Activated CD4-positive, alpha-beta T cell treated with anti-CD3 and anti-CD28 coated beads for 36 hours (primary cell): ENCODE measurements at places on chromosomes 12 and 14.

GRCh38 chr14:68794130-68794850, 1.4 kb upstream of the ZFP36L1 start:
- no peaks in the 10 kb centered on the region for H3K27me3 ChIP-seq
- peaks cover 44% of the 10 kb centered on the region for H3K4me1 ChIP-seq
- H3K4me3 ChIP-seq: peak overlapping the region; percentile 90
- peak overlapping the region; percentile 100 for H3K27ac ChIP-seq
- peaks cover 43% of the 10 kb centered on the region for H3K36me3 ChIP-seq

DNA sequence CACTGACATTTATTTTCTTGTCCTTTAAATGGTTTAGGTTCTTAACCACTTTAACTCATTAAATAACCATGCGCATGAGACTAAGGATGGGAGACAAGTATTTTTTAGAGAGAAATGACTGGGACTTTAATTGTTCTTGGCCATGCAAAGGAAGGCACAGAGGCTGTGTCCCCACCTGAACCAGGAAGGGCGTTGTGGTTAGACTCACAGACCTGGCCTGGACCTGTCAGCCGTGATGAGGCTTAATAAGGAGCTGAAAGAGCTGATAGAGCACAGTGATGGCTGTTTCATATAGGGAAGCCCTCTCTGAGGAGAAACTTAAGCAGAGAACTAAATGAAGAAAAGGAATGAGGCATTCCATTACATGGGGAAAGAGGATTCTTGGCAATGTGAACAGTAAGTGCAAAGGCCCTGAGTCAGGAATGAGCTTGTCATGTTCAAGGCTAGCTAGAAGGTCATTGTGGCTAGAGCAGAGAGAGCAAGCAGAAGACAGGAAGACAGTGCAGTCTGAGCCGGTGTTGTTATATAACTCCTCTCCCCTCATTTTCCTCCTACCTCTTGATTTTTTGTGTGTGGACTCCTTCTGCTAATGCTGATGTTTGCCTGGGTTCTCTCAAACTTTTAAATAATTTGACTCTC, 74.4 kb upstream of the ANO4 start:
- no peaks in the 10 kb centered on the region for H3K4me1 ChIP-seq
- no peak overlapping the region for H3K27ac ChIP-seq

- H3K27ac ChIP-seq: no peak within 1 kb of the TSS
- peaks cover 3% of the 10 kb centered on the region for H3K4me1 ChIP-seq
- peaks cover 48% of the 10 kb centered on the region for H3K27me3 ChIP-seq
- peak; percentile 37 for DNase-seq
Observed at GRCh38 chr12:108129017-108129812, at the start of gene WSCD2. WSCD2 (plus strand) TSS chr12:108129288; CDS start chr12:108195833, 66,545 bp downstream.

DNA sequence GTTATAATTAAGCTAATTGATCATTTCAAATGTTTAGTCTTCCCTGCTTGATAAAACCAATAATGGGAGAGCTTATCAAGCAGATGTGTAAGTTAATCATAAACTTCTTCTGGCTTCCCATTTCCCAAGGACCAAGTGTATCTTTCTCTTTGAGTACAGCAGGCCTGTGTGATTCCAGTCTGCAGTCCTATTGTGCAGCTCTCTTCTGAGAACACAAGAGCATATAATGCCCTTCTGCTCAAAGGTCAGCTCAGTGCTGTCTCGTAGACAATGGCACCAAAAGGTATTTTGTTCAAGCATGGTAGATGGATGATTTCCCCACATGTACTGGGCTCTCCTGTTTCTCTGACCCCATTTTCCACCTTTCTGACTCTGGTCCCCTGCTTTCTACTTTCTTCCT, 101.8 kb upstream of the DYRK2 start:
- H3K27ac ChIP-seq: no peak overlapping the region
- no peak for DNase-seq
- H3K4me3 ChIP-seq: no peak overlapping the region
- H3K27me3 ChIP-seq: no peaks in the 10 kb centered on the region

- H3K4me1 ChIP-seq: no peaks in the 10 kb centered on the region
- no peak overlapping the region for H3K27ac ChIP-seq
- no peak for DNase-seq
- no peaks in the 10 kb centered on the region for H3K36me3 ChIP-seq
Observed at GRCh38 chr14:51701951-51702350, 50.2 kb downstream of the FRMD6 start.
